ENCODE measurements at places on chromosomes 6 and 20. TPM values are rescaled to one million over a fixed set of nuclear protein-coding genes. Genes with fewer than 3 reads are reported as not detected.

DNA sequence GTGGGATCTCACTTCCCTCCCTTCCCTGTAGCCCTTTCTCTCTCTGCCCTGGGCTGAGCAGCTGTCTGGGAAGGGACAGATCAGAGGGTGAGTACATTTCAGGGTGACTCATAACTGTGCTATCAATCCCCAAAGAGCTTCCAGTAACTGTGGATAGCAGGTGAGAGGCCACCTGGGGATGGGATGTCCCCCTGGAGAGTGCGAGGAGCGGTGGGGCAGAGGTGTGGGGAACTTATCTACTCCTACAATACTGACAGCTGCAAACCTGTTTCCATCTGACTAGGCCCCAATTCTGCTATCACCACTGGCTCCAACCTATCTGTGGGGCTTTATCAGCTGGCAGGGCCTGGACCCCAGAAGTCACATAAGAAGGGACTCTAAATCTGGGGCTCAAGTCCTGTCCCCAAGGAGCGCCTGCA lies 32.6 kb downstream of the KCNK5 start:
- no peaks in the 10 kb centered on the region for H3K36me3 ChIP-seq
- H3K4me1 ChIP-seq: peaks cover 9% of the 10 kb centered on the region
- H3K27me3 ChIP-seq: no peaks in the 10 kb centered on the region
- no peak overlapping the region for H3K4me3 ChIP-seq
- DNase-seq: no peak

DNA sequence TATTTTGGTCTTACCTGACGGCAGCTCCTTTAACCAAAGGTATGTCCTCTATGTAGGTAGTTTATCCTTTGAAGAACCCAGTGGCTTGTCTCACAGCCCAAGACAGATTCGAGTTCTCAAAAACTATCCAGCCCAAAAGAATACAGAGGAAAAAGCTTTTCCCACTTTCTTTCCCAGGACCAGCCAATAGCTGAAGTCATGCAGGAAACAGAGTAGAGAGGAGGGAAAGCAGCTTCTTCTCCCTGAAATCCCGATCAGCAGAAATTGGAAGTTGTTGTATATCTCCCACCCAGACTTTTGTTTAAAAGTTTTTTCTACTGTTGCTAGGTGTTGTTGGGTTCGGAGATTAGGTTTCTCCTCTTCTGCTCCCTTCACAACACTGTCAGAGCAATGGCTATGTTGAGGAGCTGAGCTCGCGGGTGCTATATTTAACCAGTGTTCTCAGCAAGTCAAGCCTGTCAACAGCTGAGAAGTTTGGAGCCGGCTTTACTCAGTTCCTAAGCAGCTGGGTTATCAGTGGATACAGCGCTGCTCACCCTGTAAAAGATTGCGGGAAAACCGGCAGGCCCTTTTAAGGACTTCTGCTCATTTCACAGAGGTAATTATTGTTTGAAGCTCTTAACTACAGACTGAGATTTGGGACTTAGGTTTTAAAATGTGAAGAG lies at the start of gene FILIP1:
TSS of gene FILIP1 (minus strand) at position 401 of the 665 bp plus-strand sequence. CDS start 78,828 bp downstream, outside the sequence.
- H3K36me3 ChIP-seq: no peaks in the 10 kb centered on the region
- no peaks in the 10 kb centered on the region for H3K27me3 ChIP-seq
- DNase-seq: peak; percentile 11
- peak within 1 kb of the TSS; percentile 78 for H3K27ac ChIP-seq
- peaks cover 26% of the 10 kb centered on the region for H3K4me1 ChIP-seq

- no peak overlapping the region for H3K27ac ChIP-seq
- no peaks in the 10 kb centered on the region for H3K36me3 ChIP-seq
- H3K4me1 ChIP-seq: no peaks in the 10 kb centered on the region
- no peaks in the 10 kb centered on the region for H3K27me3 ChIP-seq
- no peak overlapping the region for H3K4me3 ChIP-seq
Observed at GRCh38 chr6:4301871-4302270, 166.5 kb upstream of the ECI2 start.

GRCh38 chr6:16712931-16713484 lies 48.3 kb downstream of the ATXN1 start:
- no peaks in the 10 kb centered on the region for H3K27me3 ChIP-seq
- H3K4me3 ChIP-seq: no peak overlapping the region
- H3K27ac ChIP-seq: peak overlapping the region; percentile 82
- H3K4me1 ChIP-seq: peaks cover 34% of the 10 kb centered on the region

DNA sequence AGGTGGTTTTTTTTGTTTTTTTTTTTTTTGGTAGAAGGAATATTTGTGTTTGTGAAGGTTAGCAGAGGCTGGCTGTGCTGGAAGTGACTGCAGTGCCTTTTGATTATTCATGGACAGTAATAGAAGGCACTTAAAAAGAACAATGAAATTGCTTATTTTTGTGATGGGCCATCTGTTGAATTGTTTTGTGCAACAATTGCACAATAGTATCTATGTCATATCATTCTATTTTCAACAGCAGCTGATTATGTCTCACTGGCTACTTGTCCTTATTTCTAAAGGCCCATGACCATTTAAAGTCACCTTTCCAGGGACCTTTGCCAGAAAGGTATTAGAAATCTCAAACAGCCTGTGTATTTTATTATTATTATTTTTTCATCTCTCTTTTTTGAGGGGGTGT lies 70.6 kb downstream of the AFG1L start:
- DNase-seq: no peak
- H3K4me3 ChIP-seq: no peak overlapping the region
- H3K36me3 ChIP-seq: no peaks in the 10 kb centered on the region
- no peaks in the 10 kb centered on the region for H3K4me1 ChIP-seq

DNA sequence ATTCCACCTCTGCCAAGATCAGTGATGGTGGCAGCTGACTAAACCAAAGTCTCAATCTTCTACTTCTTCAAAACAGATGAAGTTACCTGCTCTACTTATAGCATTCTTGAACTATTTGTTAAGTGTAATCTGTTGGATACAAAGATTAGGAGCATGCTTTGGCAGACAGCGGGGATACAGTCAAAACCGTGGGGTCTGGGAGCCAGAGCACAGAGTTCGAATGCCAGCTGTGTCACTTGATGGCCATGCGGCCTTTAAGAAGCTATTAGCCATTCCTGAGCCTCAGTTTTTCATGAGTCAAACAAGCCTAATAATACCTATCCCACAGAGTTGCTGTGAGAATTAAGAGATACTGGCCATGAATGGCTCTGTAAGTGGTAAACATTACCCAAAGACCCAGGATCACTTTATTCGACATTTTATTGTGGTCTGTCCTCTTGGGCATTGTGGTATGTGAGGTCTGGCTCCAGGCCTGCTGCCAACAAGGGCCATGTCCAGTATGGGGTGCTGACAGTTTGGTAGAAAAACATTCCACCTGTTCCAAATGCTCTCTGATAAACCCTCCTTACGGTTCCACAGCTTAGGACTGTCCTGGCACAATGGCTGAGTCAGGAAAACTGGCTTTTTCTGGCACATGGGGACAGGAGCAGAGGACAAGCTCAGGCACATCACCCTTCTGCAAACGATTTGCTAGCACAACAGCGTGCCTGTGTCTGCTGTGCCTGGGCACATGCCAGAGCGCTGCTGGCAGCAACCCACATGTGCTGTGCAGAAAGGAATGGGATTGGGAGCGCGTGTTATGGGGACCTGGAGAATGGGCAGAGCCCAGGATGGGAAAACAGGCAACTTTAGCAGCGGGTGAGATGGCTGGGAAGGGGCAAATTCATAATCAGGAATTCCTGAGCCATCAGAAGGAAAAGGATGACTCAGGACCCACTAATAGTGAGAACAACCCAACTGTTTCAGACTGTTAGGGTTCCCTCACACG lies 15.7 kb upstream of the FAM83C start:
- peak overlapping the region; percentile 49 for H3K27ac ChIP-seq
- H3K36me3 ChIP-seq: no peaks in the 10 kb centered on the region
- H3K27me3 ChIP-seq: no peaks in the 10 kb centered on the region
- H3K4me3 ChIP-seq: no peak overlapping the region

DNA sequence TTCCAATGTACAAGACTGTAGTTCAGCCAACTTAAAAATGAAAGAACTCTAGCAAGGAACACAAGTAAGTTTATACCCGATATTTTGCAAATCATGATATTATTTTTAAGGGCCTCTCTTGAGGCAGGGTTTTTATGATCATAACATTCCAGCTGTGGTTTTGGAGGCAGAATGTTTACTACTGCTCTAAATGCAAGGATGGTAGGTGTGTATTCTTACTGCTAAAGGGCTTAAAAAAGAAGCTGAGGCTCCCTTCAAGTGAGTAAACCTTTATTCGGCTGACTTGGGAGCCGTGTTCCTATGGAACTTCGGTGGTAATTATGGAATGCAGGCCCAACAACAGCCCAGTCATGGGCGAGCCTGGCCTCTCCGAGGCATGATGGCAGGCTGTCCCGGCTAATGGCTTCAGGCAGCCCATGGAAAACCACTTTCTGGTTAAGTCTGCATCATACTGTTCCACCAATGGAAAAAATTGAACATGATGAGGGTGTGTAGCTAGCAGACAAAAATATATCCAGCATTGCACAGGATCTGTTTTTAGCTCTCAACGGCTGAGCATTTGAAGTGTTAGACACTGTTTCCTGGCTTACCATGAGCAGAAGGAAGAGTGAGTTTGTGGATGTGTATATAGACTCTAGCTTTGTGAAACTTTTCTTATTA lies 111.5 kb downstream of the TIAM2 start:
- no peak overlapping the region for H3K27ac ChIP-seq
- no peak for DNase-seq
- H3K27me3 ChIP-seq: no peaks in the 10 kb centered on the region
- no peaks in the 10 kb centered on the region for H3K4me1 ChIP-seq
- H3K36me3 ChIP-seq: no peaks in the 10 kb centered on the region

GRCh38 chr20:61246269-61246668 lies 5.8 kb upstream of the CDH4 start:
- H3K4me1 ChIP-seq: no peaks in the 10 kb centered on the region
- peaks cover 41% of the 10 kb centered on the region for H3K27me3 ChIP-seq
- H3K4me3 ChIP-seq: no peak overlapping the region
- no peak for DNase-seq

DNA sequence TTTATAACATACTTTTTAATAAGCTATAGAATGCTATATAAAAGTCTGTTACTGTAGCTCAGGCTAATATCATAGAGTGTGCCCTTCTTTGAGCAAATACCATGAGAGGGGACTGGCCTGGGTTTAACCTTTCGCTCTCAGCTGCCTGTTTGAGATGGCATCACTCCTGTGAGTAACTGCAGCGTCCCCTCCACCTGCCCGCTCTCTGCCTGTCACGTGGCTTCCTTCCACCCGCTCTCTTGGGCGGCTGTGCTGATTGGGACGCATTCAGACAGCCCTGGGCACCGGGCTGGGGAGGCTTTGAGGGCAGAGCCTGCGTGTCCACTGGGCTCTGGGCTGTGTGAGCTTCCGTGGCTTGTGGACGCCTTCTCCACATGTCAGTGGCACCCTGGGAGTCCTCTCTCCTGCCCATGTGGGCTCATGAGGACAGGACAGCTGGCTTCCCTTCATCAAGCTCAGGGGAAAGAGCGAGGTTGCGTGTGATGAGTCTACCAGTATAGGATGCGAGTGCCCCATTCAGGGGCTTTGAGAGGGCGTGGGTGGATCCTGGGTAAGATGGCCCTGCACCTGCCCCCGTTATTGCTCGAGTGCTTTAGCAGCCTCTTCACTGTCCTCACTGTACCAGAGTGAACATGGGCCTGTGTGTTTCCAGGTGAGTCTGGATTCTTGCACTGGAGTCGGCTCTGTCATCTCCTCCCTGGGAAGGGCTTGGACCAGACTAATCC lies 10.7 kb upstream of the C20orf204 start:
- no peak overlapping the region for H3K27ac ChIP-seq
- H3K4me1 ChIP-seq: peaks cover 19% of the 10 kb centered on the region
- no peak for DNase-seq
- no peak overlapping the region for H3K4me3 ChIP-seq
- H3K27me3 ChIP-seq: no peaks in the 10 kb centered on the region
- no peaks in the 10 kb centered on the region for H3K36me3 ChIP-seq

- H3K27me3 ChIP-seq: peaks cover 9% of the 10 kb centered on the region
- no peaks in the 10 kb centered on the region for H3K36me3 ChIP-seq
- H3K4me3 ChIP-seq: no peak overlapping the region
- DNase-seq: no peak
- H3K27ac ChIP-seq: no peak overlapping the region
- peaks cover 29% of the 10 kb centered on the region for H3K4me1 ChIP-seq
Observed at GRCh38 chr6:26257272-26257671, 107.7 kb upstream of the BTN3A2 start.

- H3K27ac ChIP-seq: peak overlapping the region; percentile 19
- H3K4me3 ChIP-seq: no peak overlapping the region
- H3K27me3 ChIP-seq: no peaks in the 10 kb centered on the region
Observed at GRCh38 chr6:53581173-53581773, 36.4 kb upstream of the GCLC start.

The DLK2 gene
- total RNA-seq: not detected
